ENCODE measurements at places on chromosomes 5 and 9.

DNA sequence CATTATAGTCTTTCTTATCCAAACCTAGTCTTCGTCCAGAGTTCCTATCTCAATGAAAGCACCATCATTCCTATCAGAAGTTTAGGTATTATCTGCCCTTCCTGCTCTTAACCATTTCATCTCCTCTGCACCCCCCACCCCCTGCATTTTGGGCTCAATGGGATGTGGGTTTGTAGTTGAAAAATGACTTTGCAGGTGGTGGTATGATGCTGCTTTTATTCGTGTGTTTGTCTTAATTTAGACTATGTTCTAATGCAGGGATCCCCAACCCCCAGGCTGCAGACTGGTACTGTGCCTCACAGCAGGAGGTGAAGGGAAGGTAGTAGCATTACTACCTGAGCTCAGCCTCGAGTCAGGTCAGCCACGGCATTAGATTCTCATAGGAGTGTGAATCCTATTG is 49.4 kb upstream of the ZNF608 start:
- no peak for DNase-seq

GRCh38 chr9:72041775-72042194 is 18.6 kb downstream of the C9orf57 start:
- DNase-seq = no peak

- DNase-seq = no peak
Observed at GRCh38 chr5:1014781-1015221, 6.2 kb downstream of the NKD2 start.

- no peak for DNase-seq
Observed at GRCh38 chr9:126061575-126061974, 265.1 kb upstream of the MVB12B start.

DNA sequence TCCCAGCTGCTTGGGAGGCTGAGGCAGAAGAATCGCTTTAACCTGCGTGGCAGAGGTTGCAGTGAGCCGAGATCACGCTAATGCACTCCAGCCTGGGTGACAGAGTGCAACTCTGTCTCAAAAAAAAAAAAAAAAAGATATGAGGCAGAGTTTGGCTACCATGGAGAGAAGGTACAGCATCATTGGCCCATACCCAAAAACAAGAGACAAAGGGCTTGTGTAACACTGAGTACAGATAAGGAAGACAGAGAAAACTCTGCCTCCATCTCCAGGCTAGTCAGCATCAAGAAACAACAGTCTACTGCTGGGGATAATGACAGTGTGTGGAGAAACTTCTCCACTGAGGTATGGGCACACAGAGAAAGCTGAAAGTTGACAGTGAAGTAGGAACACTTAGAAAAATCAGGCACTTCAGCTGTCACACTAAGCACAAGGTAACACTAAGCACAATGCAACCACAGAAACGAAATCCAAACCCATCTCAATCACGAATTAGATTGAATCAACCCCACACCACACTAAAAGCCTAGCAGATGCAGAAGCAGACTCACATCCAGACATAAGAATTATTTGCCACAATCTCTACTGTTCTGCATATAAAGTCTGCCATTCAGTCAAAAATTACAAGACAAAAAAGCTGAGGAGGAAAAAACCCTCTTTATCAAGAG is 10.5 kb downstream of the PJA2 start:
- no peak for DNase-seq

DNA sequence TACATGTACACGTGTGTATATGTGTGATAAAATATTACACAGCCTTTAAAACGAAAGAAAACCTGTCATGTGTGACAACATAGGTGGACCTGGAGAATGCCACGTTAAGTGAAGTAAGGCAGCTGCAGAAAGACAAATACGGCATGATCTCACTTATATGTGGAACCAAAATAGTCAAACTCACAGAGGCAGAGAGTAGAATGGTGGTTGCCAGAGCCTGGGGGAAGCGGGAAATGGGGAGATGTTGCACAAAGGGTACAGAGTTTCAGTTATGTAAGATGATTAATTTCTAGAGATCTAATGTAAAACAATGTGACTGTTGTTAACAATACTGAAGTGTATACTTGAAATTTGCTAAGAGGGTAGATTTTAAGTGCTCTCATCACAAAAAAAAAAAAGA is 34.8 kb downstream of the ADAMTS12 start:
- DNase-seq = no peak

GRCh38 chr5:169545762-169546161 is 37.8 kb upstream of the SPDL1 start:
- DNase-seq = no peak

DNA sequence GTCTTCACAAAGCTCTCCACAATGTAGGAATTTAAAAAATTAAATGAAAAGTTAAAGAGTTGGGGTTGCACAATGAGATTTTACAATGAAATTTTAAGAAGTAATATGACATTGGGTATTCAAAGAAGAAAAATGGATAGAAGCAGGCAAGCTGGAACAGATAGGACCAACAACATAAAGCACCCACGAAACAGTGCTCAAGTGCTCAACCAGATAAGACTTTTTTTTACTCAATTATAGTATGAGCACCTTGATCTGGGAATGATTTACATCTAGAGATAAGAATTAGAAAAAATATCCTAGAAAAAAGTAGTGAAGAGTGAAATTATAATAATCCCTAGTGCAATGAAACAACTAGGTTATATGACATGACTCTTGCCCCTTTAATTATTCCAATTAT is 1670.1 kb upstream of the ACO1 start:
- DNase-seq = no peak
